ENCODE measurements at places on chromosomes 11 and 22.

- DNase-seq, result no peak
These were observed 344 bp downstream of the IFT27 start for GRCh38 chr22:36775586-36775963.

DNA sequence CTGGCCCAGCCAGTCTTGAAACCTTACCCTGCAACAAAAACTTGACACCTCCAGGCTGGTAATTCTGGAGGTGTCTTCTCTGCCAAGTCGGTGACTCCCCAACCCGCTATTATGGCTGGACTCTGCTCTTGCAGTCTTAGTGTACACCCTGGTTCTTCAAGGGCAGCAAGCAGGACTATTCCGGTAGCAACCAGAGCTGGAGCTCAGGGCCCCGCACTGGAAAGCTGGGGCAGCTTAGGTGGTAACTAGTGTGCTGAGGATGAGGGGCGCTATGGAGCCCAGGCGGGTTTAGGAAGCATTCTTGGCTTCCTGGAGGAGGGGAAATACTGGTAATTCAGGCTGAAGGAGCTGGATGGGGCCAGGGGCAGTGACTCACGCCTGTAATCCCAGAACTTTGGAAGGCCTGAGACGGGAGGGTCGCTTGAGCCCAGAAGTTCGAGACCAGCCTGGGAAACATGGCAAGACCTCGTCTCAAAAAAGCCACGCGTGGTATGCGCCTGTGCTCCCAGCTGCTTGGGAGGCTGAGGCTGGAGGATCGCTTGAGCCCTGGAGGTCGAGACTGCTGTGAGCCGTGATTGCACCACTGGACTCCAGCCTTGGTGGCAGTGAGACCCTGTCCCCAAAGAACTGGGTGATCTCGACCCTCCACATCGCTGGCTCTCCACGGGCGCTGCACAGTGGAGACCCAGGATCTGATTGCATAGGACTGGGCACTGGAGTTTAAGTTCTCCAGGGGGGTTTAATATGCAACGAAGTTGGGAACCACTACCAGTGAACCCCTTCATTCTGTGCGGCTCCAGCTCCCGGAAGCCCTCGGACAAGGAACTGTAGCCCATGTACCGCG lies 10.6 kb upstream of the AIFM3 start:
- DNase-seq, result peak; percentile 49

- no peak for DNase-seq
These were observed 121.5 kb downstream of the KCNQ1OT1 start for GRCh38 chr11:2577991-2578928.

DNA sequence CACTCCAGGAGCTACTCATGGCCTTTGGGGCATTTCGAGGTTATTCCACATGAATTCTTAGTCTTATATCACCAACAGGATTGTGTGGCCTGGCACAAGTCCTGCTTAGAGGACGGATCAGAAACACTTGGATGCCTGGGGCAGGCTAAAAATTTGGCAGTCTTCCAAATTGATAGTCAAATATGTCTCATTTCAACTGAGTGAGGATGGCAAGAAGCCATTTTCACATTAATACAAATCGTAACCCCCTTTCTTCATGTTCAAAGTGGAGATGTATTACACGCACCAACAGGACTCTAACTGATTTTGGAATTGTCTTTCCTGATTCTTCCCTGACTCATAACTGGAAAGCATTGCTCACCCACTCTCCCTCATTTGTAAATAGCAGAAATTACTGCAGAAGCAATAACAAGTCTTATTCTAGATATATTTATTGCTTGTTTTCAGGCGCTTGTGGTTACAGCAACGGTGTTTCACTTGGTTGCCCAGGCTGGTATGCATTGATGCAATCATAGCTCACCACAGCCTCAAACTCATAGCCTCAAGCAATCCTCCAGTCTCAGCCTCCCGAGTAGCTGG lies 10.3 kb upstream of the CCDC86 start:
- DNase-seq, result no peak

DNA sequence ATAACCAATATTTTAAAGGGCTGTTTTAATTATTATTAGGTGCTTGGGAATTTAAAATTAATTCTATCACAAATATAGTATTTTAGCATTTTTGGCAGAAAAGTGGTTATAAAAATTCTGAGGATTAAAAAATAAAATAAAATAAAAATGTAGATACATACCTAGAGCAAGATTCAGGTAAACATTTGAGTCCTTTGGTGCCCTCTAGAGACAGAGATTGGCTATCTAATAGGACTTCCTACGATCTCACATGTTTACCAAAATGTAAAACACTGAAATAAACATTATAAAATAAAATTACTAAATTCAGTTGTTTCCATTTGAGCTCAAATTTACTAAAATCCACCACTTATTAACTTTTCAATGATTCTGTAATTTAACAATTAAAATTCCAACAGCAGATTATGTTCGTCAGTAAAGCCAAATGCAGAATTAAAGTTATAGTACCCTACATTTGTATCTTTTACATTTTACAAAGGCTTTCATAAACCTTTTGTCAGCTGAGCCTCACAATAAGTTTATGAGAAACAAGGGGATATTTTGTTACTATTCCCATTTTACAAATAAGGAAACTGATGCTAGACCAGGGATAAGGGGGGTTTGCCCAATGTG lies 27.7 kb downstream of the SLC36A4 start:
- peak; percentile 15 for DNase-seq

DNA sequence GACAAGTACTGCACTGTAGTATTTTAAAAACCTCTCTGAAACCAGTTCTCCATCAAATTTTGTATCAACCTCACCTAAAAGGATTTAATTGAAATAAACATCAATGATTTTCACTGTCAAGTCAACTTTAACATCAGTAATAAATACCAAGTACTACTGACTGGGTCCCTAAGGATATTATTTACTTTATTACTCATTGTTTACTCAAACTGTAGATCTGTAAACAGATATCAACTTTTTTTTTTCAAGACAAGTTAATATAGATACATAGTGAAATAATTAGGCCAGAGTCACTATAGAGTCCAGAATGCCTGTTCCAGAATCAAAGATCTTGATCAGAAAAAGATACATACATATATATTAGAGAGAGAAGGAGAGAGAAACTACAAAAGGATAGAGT lies 1.6 kb downstream of the RNF141 start:
- no peak for DNase-seq

DNA sequence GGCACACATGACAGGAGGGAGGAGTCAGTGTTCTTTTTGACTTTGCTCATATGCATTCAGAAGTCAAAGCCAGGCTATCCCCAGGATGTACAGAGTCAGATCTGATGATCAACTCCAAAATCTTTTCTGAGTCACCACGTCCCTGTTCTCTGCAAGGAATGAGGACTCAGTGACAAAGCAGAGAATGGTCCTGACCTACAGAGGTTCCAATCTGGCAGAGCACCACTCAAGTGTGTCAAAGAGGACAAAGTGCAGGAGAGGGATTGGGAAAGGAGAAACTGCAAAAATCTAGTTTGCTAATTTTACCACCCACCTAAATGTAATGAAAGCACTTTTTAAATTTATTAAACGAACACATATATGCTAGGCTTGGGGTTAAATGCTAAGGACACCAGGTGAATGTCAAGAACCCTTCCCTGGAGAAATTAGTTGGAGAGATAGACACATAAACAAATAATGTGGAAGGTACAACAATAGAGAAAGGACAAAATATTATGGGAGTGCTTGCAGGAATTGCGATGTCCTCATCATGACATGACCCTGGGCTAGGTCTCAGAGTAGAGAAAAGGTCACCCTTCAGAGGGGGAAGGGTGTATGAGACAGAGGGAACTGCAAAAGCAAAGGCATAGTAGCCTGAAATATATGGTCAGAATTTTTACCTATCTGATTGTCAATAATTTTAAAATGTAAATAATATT lies 56.3 kb downstream of the MTNR1B start:
- DNase-seq, result no peak

- DNase-seq, result no peak
These were observed 21.0 kb upstream of the TOLLIP start for GRCh38 chr11:1330473-1330872.

DNA sequence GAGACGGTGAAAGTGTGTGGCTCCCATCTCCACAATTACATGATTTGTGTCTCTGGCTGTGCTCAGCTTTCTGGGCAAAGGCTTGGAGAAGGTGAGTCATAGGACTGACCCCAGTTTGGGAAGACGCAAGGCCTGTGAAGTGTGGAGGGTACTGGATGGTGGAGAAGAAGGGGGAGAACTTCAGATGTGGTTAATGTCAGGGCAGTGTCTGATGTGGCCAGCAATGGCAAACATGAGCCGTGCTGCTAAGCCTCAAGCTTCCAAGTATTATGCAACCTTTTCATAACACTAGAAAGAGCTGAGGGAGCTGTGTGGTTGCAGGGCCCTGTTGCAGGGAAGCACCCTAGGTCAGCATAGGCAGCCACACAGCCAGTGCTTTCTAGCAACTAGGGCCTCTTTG lies 110.9 kb downstream of the NTM start:
- no peak for DNase-seq

- peak; percentile 33 for DNase-seq
These were observed 548.5 kb downstream of the BUD13 start for GRCh38 chr11:116224154-116224888.

DNA sequence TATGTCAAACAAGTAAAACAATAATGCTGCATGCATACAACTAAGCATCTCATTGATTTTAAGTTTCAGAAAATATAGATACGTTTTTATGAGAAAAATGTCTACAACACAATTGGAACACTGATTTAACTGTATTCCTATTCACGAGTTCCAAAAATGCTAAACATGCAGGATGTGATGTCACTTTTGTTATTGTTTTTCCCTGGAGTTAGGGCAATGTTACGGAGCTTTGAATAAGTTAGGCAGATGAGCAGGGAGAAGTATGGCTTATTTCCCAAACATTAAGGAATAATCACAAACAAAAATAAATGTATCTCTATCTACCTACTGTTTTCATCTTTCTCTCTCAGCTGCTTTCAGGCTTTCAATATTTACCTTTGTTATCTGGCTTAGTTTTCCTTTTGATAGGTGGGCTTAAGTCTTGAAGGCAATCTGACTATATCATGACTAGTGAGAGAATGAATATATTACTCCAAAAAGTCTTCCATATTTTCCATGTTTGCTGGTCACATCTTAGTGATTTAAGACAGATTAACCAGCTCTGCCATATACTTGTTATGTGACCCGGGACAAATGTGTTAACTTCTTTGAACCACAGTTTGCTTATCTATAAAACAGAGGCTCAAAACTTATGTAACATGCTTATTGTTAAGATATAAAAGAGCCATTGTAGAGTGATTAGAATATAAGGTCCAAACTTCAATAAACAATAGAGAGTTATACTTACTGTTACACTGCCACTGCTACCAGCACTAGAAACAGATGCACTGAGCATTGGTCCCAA lies 854.4 kb upstream of the CCDC90B start:
- no peak for DNase-seq

DNA sequence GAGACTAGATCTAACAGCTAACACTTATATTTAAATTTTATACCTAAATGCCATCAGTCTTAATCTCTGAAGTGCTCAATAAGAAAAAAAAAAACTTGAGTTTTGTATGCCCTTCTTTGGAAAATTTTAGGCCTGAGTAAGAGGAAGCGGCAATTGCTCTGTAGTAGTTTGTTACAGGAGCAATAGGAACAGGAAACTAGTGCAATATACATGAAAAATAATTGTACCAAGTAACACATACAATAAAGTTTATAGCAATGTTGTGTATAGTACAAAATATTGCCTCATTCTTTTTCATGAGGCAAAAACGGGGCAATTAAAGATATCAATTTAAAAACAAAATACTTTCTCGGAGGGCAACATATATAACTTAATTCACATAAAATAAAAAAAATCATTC lies 19.7 kb downstream of the OR5AK2 start:
- DNase-seq, result no peak

GRCh38 chr22:30310881-30311771 lies 15.6 kb downstream of the TBC1D10A start:
- DNase-seq, result no peak

DNA sequence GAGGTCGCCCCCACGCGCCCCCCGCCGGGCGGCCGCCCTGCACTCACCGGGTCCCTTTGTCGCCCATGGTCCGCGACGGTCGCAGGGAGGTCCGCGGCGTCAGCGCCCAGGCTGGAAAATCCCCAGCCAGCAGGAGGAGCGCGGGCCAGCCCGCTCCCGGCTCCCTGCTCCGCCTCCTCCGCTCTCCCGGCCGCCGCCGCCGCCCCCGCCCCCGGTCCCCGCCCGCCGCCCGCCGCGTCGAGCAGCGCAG lies at the start of gene ARRB1:
TSS of gene ARRB1 (minus strand) at position 121 of the 250 bp plus-strand sequence. CDS start at position 67, 54 bp downstream.
- DNase-seq, result no peak

DNA sequence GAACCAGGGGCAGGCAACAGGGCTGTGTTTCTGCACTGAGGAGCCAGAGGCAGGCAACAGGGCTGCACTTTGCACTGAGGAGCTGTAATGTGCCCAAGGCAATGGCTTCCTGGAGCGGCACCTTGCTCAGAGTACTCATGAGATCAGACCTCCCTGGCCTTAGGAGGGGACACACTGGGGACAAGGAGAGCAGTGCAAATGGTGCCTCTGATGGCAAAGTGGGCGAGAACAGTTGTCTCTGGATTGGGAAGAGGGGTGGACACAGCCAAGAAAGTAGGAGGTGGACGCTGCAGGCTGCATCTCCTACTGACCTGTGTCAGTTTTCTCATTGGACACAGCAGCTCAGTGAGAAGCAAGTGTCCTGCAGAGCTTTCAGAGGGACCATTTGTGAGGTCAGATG lies 1443.3 kb downstream of the TBC1D22A start:
- no peak for DNase-seq

GRCh38 chr22:36977401-36977861 lies 41.8 kb downstream of the TST start:
- DNase-seq, result no peak

GRCh38 chr22:24580276-24580675 lies 12.6 kb downstream of the LRRC75B start:
- DNase-seq, result no peak

DNA sequence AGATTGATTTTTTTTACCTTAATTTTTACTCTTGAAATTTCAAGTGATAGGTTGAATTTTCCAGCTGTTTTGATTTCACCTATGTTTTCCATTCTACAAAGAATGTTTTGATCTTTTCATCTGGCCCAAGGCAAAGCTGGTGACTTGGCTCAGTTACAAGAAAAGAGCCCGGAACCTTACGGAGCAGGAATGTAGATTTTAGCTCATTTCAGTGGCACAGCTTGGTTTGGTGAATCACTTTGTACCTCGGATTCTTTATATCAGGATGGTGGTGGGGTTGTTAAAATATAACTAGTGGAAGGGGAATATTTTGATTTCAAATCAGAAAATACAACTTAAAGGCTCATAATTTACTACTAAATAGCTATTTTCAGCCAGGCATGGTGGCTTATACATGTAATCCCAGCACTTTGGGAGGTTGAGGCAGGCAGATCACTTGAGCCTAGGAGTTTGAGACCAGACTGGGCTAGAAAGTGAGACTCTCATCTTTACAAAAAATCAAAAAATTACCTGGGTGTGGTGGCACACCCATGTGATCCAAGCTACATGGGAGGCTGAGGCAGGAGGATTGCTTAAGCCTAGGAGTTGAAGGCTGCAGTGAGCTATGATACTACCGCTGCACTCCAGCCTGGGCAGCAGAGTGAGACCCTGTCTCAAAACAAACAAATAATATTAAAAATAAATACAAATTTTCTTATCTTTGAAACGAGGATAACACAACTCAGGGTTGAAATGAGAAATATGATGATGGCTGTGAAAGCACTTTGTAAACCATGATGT lies 9.4 kb upstream of the GRIK4 start:
- no peak for DNase-seq

All from NT2/D1 (cell line).